ENCODE measurements at places on chromosomes 5 and 9. TPM values are rescaled to one million over a fixed set of nuclear protein-coding genes. Genes with fewer than 3 reads are reported as not detected.

The DMRT3 gene
- not detected for total RNA-seq

DNA sequence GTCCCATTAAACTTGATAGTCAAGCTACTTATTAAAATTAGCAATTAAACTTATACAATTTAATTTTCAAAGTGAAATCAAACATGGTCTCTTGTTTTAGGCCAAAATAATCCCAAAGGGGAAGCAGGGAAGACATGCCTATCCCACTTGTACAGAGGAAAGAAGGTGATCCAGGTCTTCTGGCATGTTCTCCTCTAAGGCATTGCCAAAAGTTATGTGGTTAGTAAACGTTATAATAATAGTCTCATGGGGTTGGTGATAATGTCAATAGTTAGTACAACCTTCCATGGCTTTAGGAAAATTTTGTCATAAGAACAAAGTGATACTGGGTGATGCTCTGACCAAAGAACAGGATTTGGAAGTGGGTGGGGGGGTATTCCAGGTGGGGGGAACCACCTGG lies 52.8 kb downstream of the ROR2 start:
- H3K4me1 ChIP-seq = peaks cover 16% of the 10 kb centered on the region
- H3K4me3 ChIP-seq = no peak overlapping the region
- H3K27me3 ChIP-seq = no peaks in the 10 kb centered on the region
- H3K27ac ChIP-seq = no peak overlapping the region
- DNase-seq = no peak
- no peaks in the 10 kb centered on the region for H3K36me3 ChIP-seq

- H3K4me1 ChIP-seq = no peaks in the 10 kb centered on the region
- no peaks in the 10 kb centered on the region for H3K27me3 ChIP-seq
- no peak for DNase-seq
- no peaks in the 10 kb centered on the region for H3K36me3 ChIP-seq
- no peak overlapping the region for H3K4me3 ChIP-seq
Measured at GRCh38 chr5:75113354-75114113, 61.2 kb upstream of the GCNT4 start.

- no peak for DNase-seq
- H3K36me3 ChIP-seq = no peaks in the 10 kb centered on the region
- no peak overlapping the region for H3K27ac ChIP-seq
- no peak overlapping the region for H3K4me3 ChIP-seq
- H3K27me3 ChIP-seq = no peaks in the 10 kb centered on the region
Measured at GRCh38 chr5:53032188-53032587, 43.0 kb downstream of the ITGA2 start.

GRCh38 chr9:134886413-134886913 lies 5.9 kb downstream of the FCN2 start:
- H3K27ac ChIP-seq = no peak overlapping the region
- no peaks in the 10 kb centered on the region for H3K36me3 ChIP-seq
- H3K4me3 ChIP-seq = no peak overlapping the region

The NR5A1 gene
- 50.6 TPM for total RNA-seq

The WNK2 gene
- 10.5 TPM for total RNA-seq
